ENCODE measurements at places on chromosomes 1 and 21.
A peak's percentile ranks its signal among the peaks of the same experiment; 100 is the strongest.

DNA sequence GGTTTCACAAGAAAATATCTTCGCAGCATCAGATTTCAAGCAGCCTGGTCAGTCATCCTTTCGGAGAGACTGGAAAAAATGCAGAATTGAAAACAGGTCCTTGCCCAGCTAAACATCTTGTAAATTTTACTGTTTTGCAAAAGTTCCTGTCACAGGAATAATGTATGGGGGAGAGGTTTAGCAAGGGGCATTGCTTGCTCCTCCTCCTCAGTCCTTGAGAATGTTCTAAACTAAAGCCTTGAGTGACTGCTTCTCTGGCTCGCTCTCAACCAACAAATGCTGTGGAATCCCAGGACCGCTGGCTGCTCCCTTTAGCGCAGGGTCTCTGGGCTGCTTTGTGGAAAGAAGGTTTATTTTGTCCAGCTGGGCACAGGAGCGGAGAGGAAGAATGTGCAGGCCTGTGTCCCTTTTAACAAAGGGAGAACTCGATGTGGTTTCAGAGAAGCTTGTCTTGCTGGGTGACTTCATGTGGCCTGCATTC is 33.6 kb upstream of the FHAD1 start:
- no peak for DNase-seq

DNA sequence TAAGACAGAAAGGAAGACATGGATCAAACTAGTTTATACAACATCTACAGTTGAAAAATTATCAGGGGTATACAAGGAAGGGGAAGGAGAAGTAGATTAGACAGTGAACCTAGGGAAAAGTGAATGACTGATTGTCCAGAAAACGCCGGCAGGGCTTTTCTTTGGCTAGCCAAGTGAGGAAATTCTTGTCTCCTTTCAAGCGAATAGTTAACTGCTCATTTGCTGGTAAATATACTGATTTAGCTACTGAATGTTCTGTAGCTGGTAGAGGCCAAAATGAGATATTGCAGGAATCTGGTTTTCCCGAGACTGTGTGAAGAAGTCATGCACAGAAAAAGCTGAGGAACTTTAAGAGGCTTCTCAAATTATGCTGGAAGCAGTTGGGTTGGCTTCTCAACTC is 128.5 kb upstream of the ZNHIT6 start:
- DNase-seq = no peak

GRCh38 chr1:29384496-29385015 is 148.2 kb downstream of the PTPRU start:
- no peak for DNase-seq

DNA sequence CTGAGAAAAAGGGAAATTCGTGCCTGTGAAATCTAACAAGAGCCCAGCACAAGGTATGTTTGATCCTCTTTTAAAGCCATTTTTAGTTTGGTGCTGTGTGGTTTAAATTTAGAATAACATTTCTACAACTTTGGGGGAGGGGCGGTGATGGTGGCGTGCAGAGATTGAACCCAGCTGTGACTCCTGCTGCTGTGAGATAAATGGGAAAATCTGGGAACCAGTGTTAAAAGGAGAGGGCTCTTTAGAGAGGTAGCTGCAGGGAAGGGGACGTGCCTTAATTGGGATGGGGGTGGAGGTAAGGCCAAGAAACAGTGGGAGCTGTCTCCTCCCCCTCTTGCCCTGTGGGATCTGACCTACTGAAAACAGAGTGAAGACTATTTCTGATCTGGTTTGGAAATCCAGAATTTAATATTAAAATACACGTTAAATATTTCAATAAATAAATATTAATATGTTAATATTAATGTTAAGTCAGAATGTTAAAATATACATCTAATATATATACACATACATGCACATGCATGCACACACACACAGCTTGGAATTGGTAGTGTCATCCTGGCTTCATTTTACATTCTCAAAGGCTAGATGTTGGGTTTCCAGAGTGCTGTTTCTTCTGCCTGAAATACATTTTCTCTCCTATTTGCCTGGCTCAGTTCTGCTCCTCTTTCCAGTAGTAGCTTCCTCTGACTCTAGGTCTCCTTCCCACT is 30.1 kb upstream of the DNAJC6 start:
- no peak for DNase-seq

- no peak for DNase-seq
Measured at GRCh38 chr1:54965624-54966340, 14.6 kb upstream of the TMEM61 start.

- DNase-seq = no peak
Measured at GRCh38 chr1:17648457-17649145, 106.5 kb upstream of the ACTL8 start.

DNA sequence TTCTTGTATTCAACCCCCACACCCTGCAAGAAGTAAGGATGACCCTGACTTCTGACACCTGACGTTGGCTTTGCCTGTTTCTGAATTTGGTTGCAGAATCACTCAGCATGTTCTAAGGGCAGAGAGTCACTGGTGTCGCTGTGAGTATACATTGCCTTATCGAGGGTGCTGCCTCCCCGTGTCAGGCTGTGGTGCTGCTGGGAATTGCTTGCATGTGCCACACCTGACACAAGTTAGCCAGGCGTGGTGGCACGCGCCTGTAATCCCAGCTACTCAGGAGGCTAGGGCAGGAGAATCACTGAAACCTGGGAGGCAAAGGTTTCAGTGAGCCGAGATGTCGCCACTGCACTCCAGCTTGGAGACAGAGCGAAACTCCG is 45.9 kb downstream of the WDR4 start:
- DNase-seq = peak; percentile 85

DNA sequence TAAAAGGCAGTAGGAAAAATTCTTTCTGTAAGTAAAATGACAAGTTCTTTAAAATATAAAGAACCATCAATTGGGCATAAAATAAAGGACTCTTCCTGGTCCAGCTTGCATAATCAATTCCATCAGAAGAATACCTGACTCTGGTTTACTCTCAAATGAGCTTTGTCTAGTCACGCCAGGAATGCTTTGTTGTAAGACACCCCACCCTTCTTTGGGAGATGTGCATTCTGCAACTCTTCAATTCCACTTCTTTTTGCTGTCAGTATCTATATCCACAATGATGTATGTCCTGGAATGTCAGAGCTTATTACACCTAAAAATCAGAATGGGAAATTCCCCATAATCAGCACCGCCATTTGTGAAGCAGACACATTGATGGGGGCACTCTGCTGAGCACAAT is 76.1 kb downstream of the PTPN14 start:
- DNase-seq = no peak

- no peak for DNase-seq
Measured at GRCh38 chr21:43919871-43920801, 55.1 kb downstream of the AGPAT3 start.

- no peak for DNase-seq
Measured at GRCh38 chr1:204076891-204077290, 4.0 kb downstream of the SOX13 start.

DNA sequence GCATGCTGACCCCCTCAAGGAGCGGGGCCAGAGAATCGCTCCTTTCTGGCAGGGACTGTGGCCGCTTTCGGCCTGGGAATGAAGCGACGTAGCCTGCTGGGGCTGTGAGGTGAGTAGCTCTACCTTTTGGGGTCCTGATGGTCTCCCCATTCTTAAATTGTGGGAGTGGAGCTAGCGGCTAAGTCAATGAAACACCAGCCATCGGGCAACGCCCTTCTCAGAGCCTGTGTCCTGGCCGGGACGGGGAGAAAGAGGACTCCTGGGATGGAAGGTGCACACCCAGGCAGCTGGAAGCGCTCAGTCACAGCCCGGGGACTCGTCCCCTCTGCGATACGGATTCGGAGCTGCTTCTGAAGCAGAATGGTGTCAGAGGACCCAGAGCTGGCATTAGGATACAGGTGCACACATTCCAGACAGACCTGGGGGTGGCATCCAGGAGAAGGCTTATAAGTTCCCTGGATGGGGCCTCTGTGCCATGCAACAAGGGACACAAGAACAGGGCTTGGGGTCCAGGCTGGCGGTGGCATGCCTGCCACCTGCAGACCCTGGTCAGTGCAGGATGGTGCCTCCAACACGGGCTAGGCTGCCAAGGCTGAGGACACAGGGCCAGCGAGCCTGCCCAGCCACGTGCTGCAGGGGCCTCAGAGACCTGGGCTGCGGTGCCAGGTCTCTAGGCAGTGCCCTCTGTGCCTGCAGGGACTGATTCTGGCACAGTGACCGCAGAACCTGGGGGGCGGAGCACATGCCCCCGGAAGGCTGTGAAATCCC is 945 bp upstream of the WNT9A start:
- no peak for DNase-seq
